ENCODE measurements at places on chromosomes 6 and 20. TPM values are rescaled to one million over a fixed set of nuclear protein-coding genes. Genes with fewer than 3 reads are reported as not detected.

Gene SGK2
- 9.9 TPM for total RNA-seq

DNA sequence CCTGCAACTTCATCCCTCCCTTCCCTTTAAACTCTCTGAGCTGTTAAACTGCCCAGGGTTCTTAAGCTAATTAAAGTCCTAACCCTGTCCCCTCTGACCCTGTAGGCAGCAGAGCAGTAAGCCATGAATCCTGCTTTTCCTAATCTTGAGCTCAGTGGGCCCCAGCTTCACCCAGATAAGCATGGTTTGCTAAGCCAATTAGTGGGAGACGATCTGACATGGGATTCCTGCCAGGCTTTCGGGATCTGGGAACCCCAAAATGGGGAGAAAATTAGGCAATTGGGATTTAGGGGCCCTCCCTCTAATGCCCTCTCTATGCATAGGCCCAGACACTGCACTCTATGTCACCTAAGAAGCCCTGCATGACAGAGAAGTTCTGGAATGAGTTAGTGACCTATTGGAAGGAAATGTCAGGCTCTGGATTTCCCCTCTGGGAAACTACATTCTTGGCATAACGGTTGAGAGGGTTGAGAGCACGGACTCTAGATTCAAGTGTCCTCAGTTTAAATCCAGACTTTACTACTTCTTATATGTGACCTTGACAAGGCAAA, 4.6 kb downstream of the XKR7 start:
- DNase-seq, result no peak

DNA sequence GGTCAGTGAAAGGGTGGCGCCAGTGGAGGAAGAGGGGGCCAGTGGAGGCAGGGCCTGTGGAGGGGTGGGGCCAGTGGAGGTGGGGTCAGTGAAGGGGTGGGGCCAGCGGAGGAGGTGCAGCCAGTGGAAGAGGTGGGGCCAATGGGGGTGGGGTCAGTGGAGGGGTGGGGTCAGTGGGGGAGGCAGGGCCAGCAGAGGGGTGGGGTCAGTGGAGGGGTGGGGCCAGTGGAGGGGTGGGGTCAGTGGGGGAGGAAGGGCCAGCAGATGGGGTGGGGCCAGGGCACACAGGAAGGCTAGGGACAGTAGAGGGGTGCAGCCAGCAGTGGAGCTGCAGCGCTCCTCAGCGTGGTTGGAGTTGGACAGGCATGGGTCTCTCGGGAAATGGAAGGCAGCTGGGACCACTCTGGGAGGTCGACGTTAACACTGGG, 18.7 kb downstream of the ADRM1 start:
- no peak for DNase-seq

DNA sequence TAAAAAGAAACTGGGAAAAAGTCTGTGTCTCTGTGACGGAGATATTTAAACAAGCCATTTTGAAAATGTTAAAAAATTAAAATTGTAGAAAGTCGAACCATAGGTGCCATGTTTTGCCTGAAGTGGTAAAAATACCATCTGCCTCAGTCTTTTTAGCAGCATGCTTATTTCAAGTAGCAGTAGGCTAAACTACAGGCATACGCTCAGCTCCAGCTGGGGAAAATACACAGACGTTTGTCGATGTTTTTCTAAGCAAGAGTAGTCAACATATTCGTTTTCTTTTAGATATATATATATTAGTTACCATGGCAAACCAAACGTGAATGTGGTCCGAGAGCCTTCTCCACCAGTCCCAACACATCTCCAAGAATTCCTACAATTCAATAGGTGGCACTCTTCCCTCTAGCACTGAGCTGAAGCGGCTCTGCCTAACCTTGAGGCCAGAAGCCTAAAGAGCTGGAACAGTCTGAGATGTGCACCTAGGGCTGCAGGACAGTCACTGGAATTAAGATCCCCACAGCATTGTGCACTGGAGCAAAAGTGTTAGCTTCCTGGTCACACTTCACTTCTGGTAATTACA, 70.2 kb upstream of the BEND3 start:
- no peak for DNase-seq

GRCh38 chr6:43915986-43916923, 146.2 kb downstream of the VEGFA start:
- DNase-seq, result no peak

GRCh38 chr20:16293590-16293989, 279.7 kb downstream of the KIF16B start:
- DNase-seq, result no peak

Gene OR12D3
- not detected for total RNA-seq

DNA sequence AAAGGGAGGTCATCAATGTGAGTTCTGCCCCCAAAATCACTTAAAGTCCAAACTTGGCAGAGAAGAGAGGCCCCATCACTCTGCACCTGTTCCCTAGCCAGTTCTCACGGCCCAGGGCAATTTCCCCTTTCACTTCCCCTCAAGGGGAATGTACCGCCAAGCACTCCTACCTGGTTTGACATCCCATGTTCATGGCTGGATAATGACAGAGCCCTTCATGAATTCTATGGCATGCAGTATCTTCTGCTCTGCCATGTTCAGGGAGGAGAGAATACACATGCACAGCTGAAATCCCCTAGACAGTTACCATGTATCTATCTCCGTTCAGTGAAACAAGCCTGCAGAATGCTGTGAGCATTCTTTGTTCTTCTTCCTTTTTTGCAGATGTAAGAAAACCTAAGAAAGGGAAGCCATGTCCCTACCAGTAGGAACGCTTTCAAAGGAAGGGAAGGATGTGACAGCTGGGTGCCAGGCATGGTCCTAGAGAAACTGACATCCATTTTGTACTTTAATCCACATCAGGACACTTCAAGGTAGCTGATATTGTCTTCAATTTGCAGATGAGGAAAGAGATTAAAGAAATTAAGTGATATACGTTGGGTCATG, 79.8 kb upstream of the ARID1B start:
- no peak for DNase-seq

DNA sequence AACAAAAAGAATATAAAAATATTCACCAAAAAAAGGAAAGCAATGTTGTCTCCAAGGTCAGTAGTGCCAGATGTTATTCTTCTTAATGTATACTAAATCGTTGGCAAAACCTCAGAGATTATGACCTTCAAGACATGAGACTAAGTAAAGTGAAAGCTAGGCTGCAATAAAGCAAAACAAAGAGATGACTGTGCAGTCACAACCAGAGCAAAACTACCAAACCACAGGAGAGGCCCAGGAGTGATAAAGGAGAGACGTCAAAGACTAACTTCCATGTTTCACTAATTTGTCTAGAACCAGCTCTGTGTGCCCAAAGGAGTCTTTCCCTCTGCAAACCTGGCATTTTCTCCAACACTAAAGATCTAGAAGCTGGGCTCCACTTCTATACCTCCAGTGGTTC, 155.9 kb upstream of the POU3F2 start:
- no peak for DNase-seq

GRCh38 chr6:5155906-5156305, 70.8 kb downstream of the PPP1R3G start:
- no peak for DNase-seq

DNA sequence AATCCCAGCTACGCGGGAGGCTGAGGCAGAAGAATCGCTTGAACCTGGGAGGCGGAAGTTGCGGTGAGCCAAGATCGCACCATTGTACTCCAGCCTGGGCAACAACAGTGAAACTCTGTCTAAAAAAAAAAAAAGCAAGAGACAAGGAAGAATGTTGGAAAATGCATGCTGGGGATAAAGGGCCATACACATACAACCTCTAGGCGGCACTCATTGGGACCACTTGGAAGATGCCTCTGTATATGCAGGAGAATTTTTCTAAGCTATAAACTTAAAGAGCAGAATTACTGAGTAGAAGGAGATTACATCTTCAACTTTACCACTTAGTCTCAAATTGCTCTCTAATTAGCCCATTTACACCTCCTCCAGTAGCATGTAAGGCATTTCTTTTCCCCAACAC, 42.8 kb downstream of the ZBTB9 start:
- no peak for DNase-seq

DNA sequence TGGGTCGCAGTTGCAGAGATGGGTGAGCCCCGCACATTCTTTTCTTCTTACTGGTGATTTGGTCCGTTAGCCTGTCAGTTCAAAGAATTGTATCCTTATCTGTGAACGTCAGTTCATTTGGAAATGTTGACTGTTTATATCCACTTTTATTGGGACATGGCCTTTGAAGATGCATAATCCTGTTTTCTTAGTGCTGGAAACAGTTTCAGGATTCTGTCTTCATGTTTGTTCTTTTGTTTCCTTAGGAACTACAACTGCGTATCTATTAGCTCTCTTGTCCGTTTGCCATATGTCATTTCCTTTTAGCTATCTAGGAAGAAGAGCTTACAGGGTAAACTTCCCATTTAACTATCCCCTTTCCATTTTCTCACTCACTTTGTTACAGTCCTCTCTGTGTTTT, 35.0 kb upstream of the TULP1 start:
- no peak for DNase-seq

Gene ZNF311
- 2.2 TPM for total RNA-seq

Gene DLL1
- 11.7 TPM for total RNA-seq

DNA sequence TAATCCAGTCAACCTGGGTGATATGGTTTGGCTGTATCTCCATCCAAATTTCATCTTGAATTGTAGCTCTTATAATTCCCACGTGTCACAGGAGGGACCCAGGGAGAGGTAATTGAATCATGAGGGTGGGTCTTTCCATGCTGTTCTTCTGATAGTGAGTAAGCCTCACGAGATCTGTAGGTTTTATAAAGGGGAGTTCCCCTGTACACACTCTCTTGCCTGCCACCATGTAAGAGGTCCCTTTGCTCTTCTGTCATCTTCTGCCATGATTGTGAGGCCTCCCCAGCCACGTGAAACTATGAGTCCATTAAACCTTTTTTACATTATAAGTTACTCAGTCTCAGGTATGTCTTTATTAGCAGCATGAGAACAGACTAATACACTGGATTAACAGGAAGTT, 19.5 kb downstream of the GSTA3 start:
- DNase-seq, result no peak

Gene EFCAB8
- 0.07 TPM for total RNA-seq

DNA sequence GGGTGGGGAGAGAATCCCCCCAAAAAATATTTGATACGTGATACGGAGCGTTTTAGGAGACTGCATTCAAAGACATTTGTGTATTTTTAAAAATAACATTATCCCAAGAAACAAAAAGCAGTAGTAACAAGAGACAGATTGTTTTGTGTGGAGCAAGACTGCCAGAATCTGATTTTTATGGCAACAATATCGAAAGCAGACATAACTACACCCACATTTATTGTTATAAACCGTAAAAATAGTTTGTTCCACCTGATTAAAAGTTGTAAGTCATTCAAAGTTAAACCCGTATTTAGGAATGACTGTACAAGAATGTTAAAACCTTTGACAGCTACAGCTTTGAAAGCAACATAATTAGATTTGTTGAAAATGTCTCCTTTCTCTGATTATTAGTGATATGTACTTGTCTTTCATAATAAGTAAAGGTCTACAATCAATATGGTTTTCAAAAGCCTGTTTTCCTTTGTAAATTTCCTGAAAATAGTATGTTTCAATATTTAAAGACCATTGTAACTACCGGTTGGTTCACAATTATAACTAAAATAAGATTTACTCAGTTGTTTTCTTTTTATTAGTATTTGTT, 2.7 kb downstream of the EYA4 start:
- DNase-seq, result no peak

Gene WFDC5
- total RNA-seq, result 0.74 TPM

GRCh38 chr20:57013217-57013616, 253.2 kb downstream of the BMP7 start:
- DNase-seq, result no peak

DNA sequence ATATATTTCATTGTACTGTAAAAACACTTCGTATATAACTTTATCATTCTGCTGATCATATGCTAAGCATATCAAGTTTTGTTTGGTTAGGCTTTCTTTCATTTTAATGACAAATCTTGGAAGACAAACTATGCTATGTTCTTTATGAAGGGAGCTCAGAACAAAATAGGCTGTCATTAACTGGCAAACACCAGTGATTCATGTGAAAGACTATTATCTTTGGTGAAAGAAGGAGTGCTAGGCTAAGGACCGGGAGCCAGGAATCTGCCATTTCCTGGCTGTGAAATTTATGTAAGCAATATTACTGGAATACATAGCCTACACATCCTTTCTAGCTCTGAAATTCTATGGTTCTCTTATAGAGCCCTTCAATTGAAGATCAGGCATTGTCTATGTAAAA, 136.2 kb upstream of the CCN2 start:
- DNase-seq, result no peak

DNA sequence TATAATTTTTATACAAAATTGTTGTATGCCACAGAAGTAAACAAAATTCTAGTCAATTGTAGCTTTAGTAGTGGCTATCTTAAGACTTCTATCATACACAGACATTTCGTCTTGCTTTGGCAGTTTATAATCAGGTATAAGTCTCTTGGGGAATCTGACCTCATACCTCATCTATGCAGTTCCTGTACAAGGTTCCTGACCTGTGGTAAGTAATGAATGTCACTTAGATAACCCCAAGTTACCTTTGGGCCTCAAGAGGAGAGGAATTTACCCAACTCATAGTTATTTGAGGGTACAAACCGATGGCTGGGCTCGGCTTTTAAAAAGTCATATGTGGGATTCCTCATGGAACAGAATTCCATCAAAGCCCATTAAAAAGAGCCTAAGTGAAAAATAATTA, 58.8 kb upstream of the UNC93A start:
- no peak for DNase-seq

Gene FNDC11
- 0.52 TPM for total RNA-seq

DNA sequence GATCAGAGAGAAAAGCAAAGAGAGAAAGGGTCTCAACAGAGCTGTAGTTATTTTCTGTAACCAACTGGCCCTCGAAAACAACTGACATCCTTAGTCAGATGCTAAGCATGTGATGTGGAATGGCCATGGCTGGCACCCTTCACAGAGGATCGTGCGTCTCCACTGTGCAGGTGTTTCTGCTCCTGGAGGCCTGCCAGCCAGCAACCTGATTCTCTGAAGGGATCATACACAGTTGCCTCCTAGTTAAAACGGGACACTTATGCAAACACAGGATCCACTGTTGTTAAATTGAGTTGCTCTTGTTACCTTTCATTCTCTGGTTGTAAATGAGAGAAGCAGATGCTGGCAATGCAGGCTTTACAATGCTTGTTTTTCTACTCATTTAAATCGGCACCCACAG, 148.5 kb downstream of the HDGFL1 start:
- no peak for DNase-seq

DNA sequence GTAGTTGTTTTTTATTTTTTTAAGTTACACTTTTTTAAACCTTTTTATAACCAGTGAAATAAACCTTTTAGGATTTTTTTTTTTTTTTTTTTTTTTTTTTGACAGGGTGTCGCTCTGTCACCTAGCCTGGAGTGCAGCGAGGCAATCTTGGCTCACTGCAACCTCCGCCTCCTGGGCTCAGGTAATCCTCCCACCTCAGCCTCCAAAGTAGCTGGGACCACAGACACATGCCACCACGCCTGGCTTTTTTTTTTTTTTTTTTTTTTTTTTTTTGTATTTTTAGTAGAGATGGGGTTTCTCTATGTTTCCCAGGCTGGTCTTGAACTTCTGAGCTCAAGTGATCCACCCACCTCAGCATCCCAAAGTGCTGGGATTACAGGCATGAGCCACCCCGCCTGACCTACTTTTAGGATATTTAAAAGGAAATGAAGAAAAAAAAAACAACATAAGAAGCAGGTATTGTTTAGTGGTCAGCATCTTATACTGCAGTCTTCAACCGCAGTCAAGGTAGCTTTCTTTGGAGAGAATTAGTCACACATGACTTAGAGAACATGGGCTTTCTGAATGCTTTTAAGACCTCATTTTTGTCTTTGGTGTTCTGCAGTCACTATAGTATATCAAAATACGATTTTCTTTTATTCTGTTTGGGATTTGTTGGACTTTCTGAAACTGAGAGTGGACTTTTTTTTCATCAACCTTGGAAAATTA, 1.6 kb downstream of the POLR1H start:
- no peak for DNase-seq

Gene ZNF217
- 78.1 TPM for total RNA-seq

Gene BPIFB4
- total RNA-seq, result not detected

Gene C20orf96
- total RNA-seq, result 12.6 TPM

Gene SLC25A27
- total RNA-seq, result 18.1 TPM

Gene WFDC12
- not detected for total RNA-seq
